ENCODE measurements at places on chromosomes 12 and 14.

DNA sequence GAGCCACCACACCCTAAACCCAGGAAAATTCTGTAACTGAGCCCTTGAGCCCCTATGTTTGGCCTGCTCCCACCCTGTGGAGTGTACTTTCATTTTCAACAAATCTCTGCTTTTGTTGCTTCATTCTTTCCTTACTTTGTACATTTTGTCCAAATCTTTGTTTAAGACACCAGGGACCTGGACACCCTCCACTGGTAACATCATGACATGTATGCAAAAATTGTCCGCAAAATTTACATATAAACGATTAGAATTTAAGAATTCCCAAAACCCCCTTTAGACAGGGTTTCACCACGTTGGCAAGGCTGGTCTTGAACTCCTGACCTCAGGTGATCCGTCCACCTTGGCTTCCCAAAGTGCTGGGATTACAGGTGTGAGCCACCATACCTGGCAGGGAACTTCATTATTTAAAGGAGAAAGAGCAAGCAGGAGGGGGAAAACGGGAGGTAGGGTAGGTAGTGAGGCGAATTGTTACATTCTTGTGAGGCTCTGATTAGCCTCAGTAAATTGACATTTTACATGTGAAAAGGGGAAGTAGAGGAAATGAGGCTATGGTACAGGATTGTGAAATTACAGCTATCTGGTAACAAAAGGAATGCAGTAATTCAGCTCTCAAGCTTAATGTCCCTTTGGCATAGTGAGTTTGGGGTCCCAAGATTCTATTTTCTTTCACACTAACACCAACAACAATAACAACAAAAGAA is 27.6 kb downstream of the TUBA1A start:
- DNase-seq, result peak; percentile 64

DNA sequence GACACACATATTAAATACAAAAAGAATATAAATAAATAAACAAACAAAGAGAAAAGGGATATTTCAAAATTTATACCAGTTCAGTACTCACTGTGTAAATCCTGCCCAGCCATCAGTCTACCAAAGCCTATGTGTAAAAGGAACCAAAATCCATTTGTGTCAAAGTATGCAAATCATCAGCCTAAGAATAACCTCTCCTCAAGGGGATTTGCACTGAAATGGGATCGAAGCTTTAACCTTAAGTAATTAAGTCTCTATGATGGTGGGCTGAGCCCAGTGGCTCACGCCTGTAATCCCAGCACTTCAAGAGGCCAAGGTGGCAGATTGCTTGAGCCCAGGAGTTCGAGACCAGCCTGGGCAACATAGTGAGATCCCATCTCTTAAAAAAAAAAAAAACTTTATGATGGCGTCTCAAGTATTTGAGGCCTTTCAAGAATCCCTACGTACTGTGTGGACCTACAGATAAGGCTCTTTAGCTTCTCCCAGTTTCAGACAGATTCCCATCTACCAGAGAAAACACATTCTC is 57.8 kb upstream of the METAP2 start:
- peak; percentile 19 for DNase-seq

DNA sequence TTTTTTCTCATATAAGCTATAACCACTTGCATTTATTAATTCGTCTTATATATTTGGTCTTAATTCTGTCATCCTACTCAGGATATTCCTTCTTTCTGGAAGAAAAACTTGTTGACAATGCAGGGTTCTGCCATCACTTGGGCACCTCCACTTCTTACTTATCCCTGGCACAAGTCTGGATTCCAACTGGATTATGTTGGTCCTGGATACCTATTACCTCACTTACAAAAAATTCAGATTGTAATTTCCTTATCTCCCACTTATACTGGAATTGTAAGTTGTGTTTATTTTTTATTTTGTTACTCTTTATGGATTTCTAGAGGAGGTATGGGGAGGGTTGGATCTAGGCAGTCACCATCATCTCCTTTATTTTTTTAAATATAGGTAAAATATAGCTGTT is 36.7 kb downstream of the LRRIQ1 start:
- no peak for DNase-seq

DNA sequence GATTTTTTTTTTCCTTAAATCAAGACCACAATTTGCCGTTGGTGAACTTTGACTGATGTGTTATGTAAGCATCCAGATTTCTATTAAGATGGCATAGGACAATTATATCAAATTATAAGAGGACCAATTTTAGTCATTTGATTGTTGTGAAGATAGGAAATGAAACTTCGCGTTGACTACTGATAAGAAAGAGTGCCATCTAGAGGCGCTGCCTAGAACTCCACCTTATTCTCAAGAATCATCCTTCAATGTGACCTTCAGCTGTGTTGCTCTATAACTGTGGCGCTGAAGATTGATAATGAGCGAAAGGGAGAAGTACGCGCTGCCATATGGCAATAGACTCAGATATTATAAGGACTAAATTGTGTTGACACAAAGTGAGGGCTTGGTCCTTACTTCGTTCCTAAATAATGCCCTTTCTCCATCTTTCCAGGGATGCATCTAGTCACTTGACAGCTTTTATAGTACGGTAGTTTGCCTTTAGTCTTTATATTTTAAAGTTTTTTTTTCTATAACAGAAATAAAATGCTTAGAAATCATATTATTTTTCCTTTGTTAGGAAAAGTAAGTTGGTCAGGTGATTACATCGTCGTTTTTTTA is 350.8 kb upstream of the STXBP6 start:
- DNase-seq, result peak; percentile 75

- no peak for DNase-seq
Measured at GRCh38 chr12:12748044-12748443, 30.9 kb downstream of the CDKN1B start.

- DNase-seq, result no peak
Measured at GRCh38 chr14:67265131-67265530, 23.9 kb downstream of the PALS1 start.

GRCh38 chr12:131511391-131511802 is 199.5 kb upstream of the SFSWAP start:
- DNase-seq, result peak; percentile 44

GRCh38 chr12:45217846-45218245 is 2.0 kb downstream of the ANO6 start:
- no peak for DNase-seq

DNA sequence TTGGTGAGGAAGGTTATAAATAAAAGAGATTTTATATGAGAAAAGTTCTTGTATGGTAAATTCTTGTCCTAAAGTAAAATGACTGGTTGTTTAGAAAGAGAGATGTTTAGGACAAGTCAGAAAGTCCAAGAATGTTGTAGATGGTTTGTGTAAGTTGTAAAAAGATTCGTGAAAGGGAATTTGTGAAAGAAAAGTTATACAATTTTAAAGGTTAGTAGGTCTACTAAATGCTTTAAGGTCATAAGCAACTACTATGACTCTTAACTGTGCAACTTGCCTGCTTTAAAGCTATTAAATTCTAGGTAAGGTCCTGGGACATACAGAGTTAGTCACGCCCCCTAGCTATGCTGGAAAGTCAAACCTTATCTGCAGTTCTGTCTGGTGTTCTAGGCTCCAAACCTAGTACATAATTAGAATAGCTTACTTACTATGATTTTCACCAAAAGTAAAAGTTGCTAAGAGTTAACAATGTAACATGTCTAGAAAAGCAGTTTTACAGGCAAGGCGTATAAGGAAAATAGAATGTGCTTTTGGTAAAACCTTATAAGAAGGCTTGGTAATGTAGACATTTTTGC is 11.2 kb upstream of the DHRS2 start:
- no peak for DNase-seq

- DNase-seq, result no peak
Measured at GRCh38 chr14:43475757-43476156, 1031.3 kb downstream of the FSCB start.

DNA sequence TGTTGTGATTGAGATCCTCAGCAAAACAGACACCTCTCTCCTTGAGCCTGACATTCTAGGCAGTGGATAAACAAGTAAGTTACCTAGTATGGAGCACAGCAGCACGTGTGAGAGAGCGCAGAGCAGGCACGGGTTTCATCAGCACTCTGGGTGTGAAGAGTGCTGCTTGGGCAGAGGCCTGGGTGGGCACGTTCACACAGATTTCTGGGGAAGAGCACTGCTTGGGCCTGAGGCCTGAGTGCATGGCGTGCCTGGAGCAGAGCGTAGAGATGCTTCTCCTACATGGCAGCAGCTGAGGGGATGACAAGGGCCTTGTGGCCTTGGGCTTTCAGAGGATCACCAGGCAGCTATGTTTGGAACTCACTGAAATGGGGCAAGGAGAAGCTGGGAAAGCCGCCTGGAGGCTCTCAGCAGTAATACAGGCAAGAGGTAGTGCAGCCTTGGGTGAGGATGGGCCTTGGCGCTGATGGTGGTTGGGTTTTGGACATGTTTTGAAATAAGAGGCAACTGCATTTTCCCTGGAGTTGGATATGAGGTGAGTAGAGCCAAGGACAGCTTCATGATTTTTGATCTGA is 17.6 kb downstream of the CKB start:
- DNase-seq, result no peak

GRCh38 chr12:56980268-56980667 is 22.9 kb upstream of the RDH16 start:
- DNase-seq, result no peak

DNA sequence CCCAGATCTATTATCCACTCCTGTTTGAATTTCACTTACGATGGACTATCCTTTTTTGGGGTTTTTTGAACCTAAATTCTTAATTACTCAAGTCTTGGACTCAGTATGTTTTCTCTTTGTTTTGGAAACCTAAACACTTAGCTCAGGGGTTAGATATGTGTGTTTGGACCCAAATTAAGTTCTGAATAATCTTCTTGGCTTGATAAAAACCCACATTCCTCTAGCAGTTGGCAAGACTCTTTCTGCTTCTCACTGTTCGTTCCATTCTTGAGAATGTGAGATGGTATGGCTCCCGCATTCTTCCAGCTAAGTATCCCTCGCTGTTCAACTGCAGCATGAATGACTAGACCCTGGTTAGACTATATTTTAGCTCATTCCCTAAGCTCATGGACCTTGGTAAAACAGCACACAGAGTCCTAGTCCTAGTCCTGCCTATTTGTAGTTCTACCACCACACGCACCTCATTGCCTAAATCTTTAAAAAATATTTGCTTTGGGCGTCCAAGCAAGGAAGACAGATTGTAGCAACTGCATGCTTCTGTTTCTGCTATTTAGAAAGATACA is 860.0 kb downstream of the RPS29 start:
- DNase-seq, result no peak
